ENCODE measurements at places on chromosomes 4 and X.

GRCh38 chr4:73075832-73076231 lies 6.3 kb upstream of the COX18 start:
- DNase-seq: no peak

DNA sequence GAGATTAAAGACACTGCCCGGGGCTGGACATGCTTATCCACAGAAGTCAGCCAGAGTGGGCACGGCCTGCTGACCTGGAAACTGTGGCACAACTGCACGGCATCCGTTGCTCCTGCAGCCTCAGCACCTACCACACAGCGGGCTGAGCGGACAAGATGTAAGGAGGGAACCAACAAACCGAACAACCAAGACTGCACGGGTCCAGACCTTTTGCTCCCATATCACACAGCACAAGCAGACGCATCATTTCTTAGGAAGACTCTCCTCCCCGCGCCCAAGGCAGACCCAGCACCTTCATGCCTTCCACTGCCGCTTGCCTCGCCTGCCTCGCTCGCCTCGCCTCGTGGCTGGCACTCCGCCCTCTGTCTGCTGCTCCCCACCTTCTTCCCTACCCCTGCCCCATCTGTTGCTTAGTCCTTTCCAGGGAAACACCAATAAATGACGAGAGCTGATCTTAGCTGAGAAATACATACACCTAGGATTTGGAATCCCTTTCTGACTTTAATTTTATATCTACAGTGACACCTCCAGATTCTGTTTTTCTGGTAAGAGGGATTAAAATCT lies 79.0 kb downstream of the AFAP1 start:
- DNase-seq: no peak

GRCh38 chrX:141732031-141732430 lies 33.5 kb upstream of the SPANXD start:
- DNase-seq: no peak

DNA sequence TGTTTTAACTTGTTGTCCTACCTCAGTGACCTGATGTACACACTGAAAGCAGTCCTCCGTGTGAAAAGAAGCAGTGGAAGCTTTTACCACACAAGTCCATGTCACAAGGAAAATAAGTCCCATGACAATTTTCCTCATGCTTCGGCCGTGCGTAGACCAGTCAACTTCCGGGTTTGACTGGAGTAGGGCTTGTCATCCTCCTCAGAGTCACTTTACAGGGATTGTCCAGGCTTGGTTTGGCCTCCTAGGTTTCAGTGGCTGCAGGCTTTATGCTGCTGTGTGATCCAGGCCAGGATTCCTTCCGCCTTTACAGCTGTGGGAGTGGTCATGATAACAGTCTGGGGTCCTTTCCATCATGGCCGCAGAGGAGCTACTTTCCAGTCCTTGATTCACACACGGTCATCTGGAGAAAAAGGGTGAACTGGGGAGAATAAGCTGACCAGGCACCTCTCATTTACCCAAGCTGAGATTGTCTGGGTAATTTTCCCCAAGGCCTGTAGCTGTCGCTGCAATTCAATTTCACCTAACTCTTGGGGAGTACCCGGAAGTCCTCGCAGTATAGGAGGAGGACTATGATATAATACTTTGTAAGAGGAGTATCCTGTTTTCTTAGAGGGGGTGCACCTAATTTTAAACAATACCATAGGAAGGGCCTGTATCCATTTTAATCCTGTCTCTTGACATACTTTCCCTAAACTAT lies 206.1 kb upstream of the KLF8 start:
- no peak for DNase-seq

GRCh38 chr4:36251983-36252382 lies 7.7 kb upstream of the ARAP2 start:
- DNase-seq: no peak

- DNase-seq: no peak
Observed at GRCh38 chrX:39309018-39309635, 507.9 kb downstream of the MID1IP1 start.

DNA sequence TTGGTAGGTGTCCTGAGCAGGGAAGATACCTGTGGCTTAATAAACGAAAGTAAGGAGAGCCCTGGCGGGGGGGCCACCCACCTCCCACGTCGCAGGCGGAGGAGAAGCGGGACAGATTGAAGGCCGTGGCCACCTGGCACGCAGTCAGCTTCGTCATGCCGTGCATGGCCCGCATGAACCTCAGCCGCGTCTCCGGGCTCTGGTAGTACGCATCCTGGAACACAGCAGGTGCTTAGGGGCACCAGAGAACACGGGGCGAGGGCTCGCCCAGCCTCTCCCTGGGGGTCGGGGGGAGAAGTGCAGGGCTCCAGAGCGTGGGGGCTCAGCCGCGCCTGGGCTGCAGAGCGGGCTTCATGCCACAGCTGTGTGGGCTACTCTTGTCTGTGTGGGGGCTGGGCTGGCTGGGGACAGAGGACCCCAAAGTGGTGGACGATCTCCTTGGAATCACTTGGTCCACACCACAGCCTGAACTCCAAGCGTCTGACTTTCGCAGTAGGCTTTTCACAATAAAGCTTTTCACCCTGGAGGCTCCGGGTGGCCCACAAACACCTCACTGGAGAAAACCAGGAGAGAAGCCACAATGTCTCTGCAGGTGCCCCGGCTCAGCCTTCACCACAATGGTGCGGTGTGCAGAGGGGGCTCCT lies 27.1 kb upstream of the SLC25A6 start:
- no peak for DNase-seq

DNA sequence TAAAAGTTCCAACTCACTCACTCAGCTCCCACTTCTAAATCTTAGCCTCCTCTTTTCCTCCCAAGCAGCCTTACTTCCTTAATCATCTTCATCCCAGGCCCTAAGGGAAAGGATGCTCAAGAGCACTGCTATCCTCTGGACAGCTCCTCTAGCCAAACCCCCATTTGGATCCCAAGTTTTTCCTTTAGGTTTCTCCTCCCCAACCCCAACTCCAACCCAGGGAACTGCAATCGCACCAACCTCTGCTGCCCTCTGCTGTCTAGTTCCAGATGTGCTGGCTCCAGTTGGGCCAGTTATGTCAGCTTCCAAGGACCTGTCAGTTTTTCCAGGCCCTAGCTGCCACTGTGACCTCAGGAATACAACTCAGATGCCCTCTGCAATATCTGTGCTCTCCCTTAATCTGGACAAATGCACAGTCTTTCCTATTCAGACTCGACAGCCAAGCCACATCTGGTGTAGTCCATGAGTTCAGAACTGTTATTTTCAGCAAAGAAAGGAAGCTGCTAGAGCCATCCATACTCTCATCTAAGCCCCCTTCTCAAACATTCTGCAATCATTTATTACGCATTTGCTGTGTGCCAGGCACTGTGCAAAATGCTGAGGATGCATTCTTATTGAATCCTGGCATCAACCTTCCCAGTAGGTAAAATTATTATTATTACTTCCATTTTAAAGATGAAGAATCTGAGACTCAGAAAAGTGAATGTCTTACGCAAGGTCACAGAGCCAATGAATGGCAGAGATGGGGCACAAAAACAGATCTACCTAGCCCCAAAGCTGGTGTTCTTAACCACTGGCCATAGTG lies 12.3 kb upstream of the XPNPEP2 start:
- peak; percentile 11 for DNase-seq

GRCh38 chr4:160927311-160927710 lies 1236.5 kb downstream of the FSTL5 start:
- DNase-seq: no peak

- no peak for DNase-seq
Observed at GRCh38 chr4:76420762-76421581, at the start of gene CCDC158. TSS of gene CCDC158 (minus strand) at chr4:76421141. CDS start at chr4:76403207, 17,934 bp downstream.

DNA sequence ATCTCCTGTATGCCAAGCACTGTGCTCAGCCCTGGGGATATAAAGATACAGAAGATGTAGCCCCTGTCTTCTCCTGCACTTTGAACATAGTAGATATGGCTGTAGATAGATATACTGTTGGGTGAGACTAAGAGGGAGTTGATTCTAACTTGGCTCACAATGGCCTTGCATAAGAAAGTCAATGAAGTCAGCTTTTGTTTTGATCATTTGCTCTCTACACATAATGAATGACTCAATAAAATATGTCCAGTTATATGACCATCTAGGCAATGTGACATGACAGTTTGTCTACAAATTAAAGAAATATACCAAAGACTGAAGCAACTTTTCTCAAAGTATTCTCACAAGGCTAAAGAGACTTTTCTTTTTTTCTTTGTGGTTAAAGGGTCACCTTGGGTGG lies 147.6 kb upstream of the DIPK2B start:
- DNase-seq: no peak

DNA sequence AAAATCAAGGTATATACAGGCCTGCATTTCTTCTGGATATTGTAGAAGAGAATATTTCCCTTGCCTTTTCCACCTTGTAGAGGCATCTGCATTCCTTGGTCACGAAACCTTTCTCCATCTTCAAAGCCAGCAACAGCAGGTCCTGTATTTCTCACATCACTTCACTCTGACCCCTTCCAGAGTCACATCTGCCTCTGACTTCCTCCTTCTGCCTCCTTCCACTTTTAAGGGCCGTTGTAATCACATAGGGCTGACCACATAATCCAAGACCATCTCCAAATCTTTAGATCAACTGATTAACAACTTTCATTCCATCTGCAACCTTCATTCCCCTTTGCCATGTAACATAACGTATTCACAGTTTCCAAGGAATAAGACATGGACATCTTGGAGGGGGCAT lies 38.3 kb upstream of the NDP start:
- DNase-seq: no peak

- DNase-seq: no peak
Observed at GRCh38 chr4:11507920-11508319, 79.2 kb upstream of the HS3ST1 start.

DNA sequence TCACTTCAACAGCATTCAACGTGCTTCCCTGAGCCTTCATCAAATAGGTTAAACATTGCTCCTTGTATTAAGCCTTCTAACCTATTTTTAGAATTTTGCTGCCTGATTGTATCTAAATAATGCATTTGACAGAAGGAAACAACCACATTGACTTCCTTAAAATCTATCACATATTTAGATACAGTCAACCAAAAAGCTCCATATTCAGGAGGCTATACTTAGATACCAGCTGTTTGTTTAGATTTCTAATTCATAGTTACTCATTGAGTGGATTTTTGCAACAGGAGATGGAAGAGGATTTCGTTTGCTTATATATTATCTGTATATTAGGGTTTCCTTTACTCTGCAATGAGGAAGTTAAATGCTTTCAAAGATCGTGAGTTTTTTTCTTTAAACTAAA lies 241.1 kb upstream of the PPP1R2C start:
- no peak for DNase-seq

- no peak for DNase-seq
Observed at GRCh38 chr4:94302191-94302590, 40.4 kb downstream of the HPGDS start.

- no peak for DNase-seq
Observed at GRCh38 chrX:154486052-154486395, 391 bp downstream of the UBL4A start.

- no peak for DNase-seq
Observed at GRCh38 chrX:9130031-9130430, 96.1 kb upstream of the FAM9B start.

GRCh38 chrX:119292445-119292844 lies 56.4 kb downstream of the PGRMC1 start:
- DNase-seq: no peak

GRCh38 chr4:23332313-23332712 lies 557.5 kb downstream of the PPARGC1A start:
- DNase-seq: no peak

DNA sequence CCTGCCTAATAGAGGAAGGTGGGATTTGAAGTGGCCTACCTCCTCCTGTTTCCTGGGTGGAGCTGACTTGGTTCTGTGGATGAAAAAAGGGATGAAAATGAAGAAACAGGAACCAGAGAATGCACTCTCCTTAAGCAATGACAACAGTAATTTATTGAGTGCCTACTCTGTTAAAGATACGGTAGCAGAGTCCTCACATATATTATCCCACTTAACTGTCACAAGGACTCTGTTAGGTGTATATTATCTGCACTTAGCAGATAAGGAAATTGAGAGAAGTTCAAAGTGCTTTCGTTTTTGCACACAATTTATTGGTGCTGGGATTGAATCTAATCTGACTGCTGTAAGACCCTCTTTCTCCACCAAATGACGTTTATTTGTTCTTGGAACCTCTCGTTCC lies 301.2 kb downstream of the PACRGL start:
- DNase-seq: no peak

DNA sequence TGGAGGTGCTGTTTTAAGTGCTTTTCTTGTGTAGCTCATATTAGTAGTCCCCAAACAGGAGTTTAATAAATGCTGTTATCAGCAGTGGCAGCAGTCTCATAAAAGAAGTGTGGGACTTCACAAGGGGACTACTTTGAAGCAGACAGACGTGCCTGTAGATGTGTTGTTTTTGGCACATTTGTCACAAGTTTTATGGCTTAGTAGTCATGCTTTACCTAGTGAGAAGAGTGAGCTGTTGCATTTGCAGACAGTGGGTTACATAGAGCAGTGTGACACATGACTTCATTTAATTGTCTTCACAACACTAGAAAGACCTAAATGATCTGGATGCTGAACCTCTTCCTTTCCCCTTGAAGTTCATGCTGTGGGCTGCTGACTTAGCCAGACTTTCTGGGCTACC lies 149.5 kb upstream of the MBNL3 start:
- no peak for DNase-seq

DNA sequence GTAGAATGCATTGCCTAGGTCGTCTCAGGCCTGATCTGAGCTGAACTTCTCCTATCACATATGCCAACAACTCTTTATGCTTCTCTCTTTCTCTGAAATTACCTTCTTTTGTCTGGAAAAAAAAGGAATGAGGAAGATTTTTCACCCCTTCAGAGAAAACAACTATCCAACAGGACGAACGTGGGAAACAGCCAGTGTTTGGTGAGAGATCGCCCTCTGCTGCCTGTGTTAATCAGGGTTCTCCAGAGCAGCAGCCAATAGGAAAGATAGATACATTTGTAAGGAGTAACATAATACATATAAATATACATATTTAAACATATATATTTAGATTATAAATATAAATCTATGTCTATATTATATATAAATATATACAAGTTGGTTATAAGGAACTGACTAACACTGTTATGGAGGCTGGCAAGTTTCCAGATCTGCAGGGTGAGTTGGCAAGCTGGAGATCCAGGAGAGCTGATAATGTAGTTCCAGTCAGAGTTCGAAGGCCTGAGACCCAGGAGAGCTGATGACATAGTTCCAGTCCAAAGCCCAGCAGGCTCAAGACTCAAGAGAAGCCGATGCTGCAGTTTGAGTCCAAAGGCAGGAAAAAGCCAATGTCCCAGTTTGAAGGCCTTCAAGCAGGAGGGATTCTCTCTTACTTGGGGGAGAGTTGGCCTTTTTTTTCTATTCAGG lies 13.3 kb downstream of the CETN2 start:
- DNase-seq: no peak

GRCh38 chrX:47278691-47279090 lies 45.9 kb downstream of the USP11 start:
- DNase-seq: no peak

GRCh38 chr4:78703079-78703478 lies 73.1 kb upstream of the BMP2K start:
- DNase-seq: no peak

DNA sequence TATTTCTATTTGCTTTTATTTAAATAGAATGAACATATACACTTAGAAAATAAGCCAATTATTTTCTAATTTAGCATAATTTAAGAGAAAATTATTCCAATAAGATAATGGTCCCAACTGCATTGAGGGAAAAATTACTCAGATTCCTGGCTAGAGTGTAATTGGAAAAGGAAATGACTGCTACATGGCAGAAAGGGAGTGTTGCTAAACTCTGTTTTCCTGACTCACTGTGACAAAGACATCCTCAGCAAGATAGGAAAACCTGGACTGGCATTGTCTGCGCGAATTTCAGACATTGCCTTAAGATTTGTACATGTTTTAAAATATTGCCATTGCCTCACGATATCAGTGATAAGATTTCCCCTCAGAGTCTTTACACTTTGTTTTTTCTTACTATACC lies 8.2 kb downstream of the TNIP3 start:
- DNase-seq: no peak

All from left renal cortex interstitium (tissue), 4 donors.